Tibial artery (tissue), 4 donors: ENCODE measurements at places on chromosomes 6 and 20.

DNA sequence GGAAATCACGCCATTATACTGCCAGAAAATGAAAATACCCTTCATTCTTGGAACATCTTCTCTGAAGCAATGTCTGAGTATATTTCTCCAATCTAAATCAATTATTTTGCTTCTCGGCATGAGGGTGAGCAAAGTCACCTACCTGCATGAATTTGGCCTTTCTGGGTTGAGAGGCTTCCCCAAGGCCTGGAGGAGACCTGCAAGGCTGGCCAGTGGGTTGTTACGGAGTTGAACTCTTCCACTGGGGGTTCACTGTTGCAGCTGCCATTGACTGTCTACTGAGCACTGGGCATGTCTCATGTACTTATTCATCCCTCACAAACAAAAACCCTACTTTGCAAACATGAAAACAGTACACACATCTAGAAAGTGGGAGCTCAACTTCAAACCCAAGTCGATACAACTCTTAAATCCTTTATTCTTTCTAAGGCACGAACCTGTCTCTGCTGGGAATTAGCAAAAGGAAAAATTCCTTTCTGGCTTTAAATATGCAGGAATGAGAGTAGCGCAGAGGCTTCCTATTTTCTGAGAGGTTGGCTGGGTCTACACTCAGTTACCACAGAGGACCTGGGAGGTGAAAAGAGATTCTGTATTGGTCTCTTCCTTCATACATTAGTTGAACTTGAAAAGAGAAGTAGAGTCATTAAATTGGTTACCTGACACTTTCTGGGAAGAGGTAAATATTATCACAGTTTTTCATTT, 87.6 kb upstream of the SGK1 start:
- DNase-seq: no peak

GRCh38 chr20:56722042-56722441, 92.9 kb downstream of the TFAP2C start:
- peak; percentile 54 for DNase-seq

GRCh38 chr20:11895861-11896387, 21.8 kb upstream of the BTBD3 start:
- no peak for DNase-seq

GRCh38 chr6:166420351-166420750, 37.6 kb upstream of the MPC1 start:
- no peak for DNase-seq

DNA sequence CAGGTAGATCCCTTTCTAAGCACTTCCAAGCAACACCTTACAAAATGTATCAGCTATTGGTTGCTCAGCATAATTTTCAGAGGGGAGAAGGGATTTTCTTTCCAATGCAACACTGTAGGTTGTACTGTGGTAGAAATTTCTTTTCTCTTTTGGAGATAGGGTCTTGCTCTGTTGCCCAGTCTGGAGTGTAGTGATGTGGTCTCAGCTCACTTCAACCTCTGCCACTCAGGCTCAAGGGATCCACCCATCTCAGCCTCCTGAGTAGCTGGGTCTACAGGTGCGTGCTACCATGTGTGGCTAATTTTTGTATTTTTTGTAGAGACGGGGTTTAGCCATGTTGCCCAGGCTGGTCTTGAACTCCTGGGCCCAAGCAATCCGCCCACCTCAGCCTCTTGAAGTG, 16.3 kb downstream of the RAD21L1 start:
- DNase-seq: no peak
